Suprapubic skin (tissue), 4 donors: ENCODE measurements at places on chromosomes 3 and 15.

- H3K36me3 ChIP-seq = no peaks in the 10 kb centered on the region
- no peaks in the 10 kb centered on the region for H3K4me1 ChIP-seq
- DNase-seq = no peak
These were observed 51.2 kb downstream of the EPHA6 start for GRCh38 chr3:96865605-96866004.

DNA sequence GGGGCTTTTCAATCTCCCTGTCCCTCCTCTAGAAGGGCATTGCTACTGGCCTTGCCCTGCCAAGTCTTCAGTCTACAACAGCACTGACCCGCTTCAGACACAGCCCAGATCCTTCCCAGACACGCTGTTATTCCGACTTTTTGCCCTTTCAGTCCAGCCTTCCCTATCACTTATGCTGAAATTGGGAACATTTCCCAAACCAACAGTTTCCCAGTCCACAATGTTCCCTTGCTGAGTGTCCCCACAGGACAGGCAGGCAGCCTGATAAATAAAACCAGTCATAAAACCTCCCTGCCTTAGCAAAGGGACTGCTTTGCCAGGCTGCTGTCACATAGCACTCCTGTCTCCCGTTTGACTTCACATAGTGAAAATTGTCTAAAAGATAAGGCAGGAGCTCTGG is 43.5 kb downstream of the GOLGA6L2 start:
- H3K27ac ChIP-seq = no peak overlapping the region
- DNase-seq = no peak
- H3K27me3 ChIP-seq = no peaks in the 10 kb centered on the region
- H3K4me1 ChIP-seq = no peaks in the 10 kb centered on the region
- H3K36me3 ChIP-seq = no peaks in the 10 kb centered on the region

DNA sequence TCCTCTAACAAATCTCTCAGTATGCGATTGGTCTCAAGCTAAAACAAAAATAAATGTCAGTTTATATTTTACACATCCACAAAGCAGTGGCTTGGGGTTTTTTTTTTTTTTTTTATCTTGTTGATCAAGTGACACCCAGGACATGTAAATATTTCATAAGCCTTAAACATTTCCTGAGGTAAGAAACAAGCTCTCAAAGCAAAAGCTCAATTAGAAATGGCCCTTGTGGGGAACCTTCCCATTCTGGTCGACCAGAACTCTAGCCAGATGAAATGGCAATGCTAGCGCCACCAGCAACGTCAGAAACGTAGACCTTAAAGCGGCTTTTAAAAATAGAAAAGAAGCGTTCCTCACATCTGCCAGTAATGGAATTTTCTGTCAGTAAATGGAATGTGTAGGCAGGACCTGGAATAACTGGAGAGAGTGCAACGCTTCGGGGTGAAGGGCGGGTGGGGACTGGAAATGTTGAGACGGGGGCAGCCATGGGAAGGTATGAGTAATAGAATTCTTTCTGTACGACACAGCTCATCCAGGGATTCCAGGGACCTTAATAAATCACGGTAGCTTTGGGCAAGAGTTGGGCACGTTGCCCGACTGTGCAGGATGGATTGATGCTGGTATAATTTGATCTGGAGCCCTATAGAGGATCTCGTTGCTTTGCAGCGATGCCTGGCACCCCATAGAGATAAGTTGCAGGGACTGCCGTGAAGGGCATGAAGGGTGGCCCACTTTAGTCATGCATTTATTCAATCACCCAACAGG is 44.4 kb downstream of the BTD start:
- peaks cover 31% of the 10 kb centered on the region for H3K4me1 ChIP-seq
- H3K4me3 ChIP-seq = no peak overlapping the region
- no peaks in the 10 kb centered on the region for H3K27me3 ChIP-seq
- H3K27ac ChIP-seq = peak overlapping the region; percentile 84

DNA sequence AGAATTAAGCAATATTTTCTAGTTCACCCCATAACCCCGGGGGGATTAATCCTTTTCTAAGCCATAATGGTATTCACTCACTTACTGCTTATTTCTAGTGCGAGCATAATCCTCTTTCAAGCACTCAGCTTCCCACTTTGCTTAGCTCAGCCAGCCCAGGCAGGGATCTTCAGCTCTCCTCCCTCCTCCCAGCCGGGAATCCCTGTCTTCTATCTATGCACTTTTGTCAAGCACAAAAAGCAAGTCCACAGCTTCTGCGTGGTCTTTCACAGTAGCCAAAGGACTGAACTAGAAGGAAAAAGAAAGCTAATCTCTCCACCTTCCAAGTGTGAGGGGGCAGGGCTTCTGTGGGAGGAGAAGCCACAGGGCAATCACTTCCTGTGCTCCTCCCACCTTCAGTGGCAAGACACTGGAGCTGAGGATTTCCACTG is 62.8 kb downstream of the PEX5L start:
- no peaks in the 10 kb centered on the region for H3K27me3 ChIP-seq
- H3K36me3 ChIP-seq = no peaks in the 10 kb centered on the region
- no peaks in the 10 kb centered on the region for H3K4me1 ChIP-seq
- H3K4me3 ChIP-seq = no peak overlapping the region

DNA sequence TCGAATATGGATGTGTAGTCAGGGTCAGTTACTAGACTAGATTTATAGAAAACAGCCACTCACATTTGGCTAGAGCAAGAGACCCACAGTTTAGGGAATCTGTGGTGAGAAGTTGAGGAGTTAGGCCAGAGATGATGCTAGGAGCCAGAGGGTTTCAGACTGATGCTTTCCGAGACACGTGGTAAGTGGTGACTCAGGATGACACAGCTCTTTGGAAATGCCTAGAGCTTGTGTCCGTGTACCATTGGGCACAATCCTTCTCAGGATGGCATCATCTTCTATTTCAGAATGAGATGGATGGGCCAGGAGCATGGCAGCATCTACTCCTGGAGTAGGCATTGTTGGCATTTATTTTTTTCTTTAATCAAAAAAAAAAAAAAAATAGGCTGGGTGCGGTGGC is 28.5 kb downstream of the PTPRG start:
- no peaks in the 10 kb centered on the region for H3K36me3 ChIP-seq
- no peak for DNase-seq
- H3K27me3 ChIP-seq = no peaks in the 10 kb centered on the region

GRCh38 chr3:127140501-127141460 is 52.1 kb upstream of the PRR23E start:
- no peak overlapping the region for H3K27ac ChIP-seq
- H3K4me3 ChIP-seq = no peak overlapping the region
- peak; percentile 48 for DNase-seq
- no peaks in the 10 kb centered on the region for H3K36me3 ChIP-seq
- H3K4me1 ChIP-seq = peaks cover 9% of the 10 kb centered on the region

- DNase-seq = peak; percentile 68
These were observed 27.8 kb downstream of the LIPC start for GRCh38 chr15:58459560-58459959.

- no peak for DNase-seq
- H3K27ac ChIP-seq = peak overlapping the region; percentile 25
These were observed 10.3 kb downstream of the SEMA3G start for GRCh38 chr3:52434491-52435115.

- H3K27ac ChIP-seq = no peak overlapping the region
- H3K27me3 ChIP-seq = no peaks in the 10 kb centered on the region
- H3K4me1 ChIP-seq = no peaks in the 10 kb centered on the region
- H3K4me3 ChIP-seq = no peak overlapping the region
- no peaks in the 10 kb centered on the region for H3K36me3 ChIP-seq
These were observed 121.7 kb upstream of the GADL1 start for GRCh38 chr3:31016196-31016595.

DNA sequence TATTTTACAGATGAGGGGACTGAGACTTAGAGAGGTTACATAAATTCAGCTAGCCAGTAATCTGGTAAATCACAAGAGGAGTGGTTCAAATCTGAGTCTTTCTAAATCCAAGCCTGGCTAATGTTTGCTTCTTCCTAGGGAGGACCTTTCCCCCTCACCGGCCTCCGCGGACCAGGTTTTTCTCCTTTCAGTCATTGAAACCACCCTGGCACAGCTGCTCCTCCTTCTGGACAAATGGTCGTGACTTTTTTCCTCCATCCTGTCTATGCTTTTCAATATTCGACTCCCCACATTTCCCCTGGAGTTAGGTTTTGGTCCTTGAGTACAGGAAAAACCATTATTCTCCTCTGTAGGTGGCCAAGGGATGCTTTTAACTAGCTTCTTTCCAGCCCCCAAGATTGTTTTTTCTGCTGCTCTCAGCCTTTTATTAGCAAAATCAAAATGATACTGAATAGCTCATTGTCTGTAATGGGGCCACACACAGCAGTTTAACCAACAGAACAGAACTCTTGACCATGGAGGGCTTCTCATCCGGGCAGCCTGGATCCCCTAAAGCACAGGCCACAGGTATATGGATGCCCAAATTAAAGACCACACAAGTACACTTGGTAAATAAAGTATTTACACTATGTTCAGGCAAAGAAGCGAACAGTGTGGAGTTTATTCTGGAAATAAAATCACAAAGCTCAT is 85.9 kb upstream of the KLHL25 start:
- H3K36me3 ChIP-seq = no peaks in the 10 kb centered on the region
- no peak overlapping the region for H3K27ac ChIP-seq
- no peaks in the 10 kb centered on the region for H3K4me1 ChIP-seq

DNA sequence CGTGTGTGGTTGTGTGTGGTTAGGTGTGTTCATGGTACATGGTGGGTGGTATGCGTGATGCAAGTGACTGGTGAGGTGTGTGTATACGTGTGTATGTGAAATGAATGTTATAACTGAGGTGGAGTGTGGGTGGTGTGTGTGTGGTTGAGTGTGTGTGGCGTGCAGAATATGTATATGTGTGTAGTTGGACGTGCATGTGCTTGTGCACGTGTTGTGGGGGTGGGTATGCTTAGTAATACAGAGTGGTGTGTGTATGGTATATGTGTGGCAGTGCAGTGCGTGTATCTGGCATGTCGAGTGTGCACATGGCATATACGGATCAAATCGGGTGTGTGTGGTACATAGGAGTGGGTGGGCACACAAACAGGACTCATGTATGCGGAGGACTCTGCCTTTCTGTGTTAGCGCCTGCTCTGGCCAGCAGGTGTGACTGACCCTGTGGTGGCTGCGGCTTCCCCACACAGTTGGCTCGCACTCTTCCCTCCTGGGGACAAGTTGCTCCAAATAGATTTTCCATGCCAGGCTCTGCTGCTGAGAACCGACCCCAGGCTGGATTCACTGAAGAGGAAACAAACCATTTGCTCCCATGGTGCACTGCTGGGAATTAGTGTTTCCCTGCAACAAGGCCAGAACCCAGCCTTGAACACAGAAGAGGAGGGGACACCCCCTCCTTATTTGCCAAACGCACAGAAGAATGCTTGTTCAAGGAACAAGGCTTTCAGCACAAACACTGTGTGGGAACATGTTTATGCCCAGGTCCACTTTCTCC is 1.2 kb upstream of the C3orf70 start:
- H3K27me3 ChIP-seq = peaks cover 12% of the 10 kb centered on the region
- peak overlapping the region; percentile 84 for H3K27ac ChIP-seq
- peak overlapping the region; percentile 75 for H3K4me3 ChIP-seq
- no peak for DNase-seq

GRCh38 chr15:96147267-96147666 is 183.2 kb upstream of the NR2F2 start:
- H3K36me3 ChIP-seq = no peaks in the 10 kb centered on the region
- no peak overlapping the region for H3K27ac ChIP-seq
- DNase-seq = no peak
- H3K4me1 ChIP-seq = no peaks in the 10 kb centered on the region
- H3K27me3 ChIP-seq = peaks cover 6% of the 10 kb centered on the region
- no peak overlapping the region for H3K4me3 ChIP-seq

DNA sequence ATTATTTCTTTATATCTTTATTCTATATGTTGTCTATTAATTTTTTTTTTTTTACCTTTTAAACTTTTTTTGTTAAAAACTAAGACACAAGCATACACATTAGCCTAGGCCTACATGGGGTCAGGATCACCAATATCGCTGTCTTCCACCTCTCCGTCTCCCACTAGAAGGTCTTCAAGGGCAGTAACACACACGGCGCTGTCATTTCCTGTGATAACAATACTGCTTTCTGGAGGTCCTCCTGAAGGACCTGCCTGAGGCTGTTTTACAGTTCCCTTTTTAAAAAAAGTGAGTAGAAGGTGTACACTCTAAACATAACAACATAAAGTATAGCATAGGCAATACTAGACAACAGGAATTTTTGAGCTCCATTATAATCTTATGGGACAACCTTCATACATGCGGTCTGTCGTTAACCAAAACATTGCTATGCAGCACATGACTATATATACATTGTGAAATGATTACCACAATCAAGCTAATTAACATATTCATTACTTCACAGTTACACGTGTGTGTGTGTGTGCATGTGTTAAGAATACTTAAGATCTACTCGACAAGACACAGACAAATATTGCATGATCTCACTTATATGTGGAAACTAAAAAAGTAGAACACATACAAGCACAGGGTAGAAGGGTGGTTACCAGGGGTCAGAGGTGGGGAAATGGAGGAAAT is 20.8 kb downstream of the RAB6B start:
- no peaks in the 10 kb centered on the region for H3K36me3 ChIP-seq
- no peak for DNase-seq
- H3K27ac ChIP-seq = no peak overlapping the region
- no peaks in the 10 kb centered on the region for H3K27me3 ChIP-seq
- H3K4me1 ChIP-seq = no peaks in the 10 kb centered on the region

- H3K4me3 ChIP-seq = no peak overlapping the region
- no peaks in the 10 kb centered on the region for H3K4me1 ChIP-seq
- no peak overlapping the region for H3K27ac ChIP-seq
- DNase-seq = no peak
- H3K36me3 ChIP-seq = no peaks in the 10 kb centered on the region
- H3K27me3 ChIP-seq = no peaks in the 10 kb centered on the region
These were observed 196.4 kb upstream of the NANOGP8 start for GRCh38 chr15:35281515-35281914.

DNA sequence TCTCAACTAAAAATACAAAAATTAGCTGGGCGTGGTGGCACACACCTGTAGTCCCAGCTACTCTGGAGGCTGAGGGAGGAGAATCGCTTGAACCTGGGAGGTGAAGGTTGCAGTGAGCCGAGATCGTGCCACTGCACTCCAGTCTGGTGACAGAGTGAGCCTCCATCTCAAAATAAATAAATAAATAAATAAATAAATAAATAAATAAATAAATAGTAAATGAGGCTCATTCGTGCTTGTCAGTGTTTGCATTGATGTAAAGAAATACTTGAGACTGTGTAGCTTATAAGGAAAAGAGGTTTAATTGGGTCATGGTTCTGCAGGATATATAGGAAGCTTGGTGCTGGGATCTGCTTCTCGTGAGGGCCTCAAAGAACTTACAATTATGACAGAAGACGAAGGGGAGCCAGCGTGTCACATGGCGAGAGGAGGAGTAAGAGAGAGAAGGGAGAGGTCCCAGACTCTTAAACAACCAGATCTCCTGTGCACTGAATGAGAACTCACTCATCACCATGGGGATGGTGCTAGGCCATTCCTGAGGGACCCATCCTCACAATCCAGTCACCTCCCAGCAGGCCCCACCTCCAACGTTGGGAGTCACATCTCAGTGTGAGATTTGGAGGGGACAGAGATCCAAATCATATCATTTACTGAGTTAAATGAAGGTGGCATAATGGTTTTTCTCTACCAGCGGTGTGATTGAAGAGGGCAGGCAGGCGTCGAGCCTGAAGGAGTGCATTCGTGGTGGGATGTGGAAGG is 104.5 kb downstream of the FNDC3B start:
- H3K27ac ChIP-seq = no peak overlapping the region
- peaks cover 37% of the 10 kb centered on the region for H3K4me1 ChIP-seq
- no peak for DNase-seq
- no peaks in the 10 kb centered on the region for H3K36me3 ChIP-seq
- H3K4me3 ChIP-seq = no peak overlapping the region
- no peaks in the 10 kb centered on the region for H3K27me3 ChIP-seq
